ENCODE measurements at places on chromosomes 7 and 10. TPM values are rescaled to one million over a fixed set of nuclear protein-coding genes. Genes with fewer than 3 reads are reported as not detected.

CDK6 gene
- 168 TPM for total RNA-seq

GRCh38 chr7:52447581-52448180 lies 587.8 kb upstream of the POM121L12 start:
- DNase-seq: no peak

GRCh38 chr7:146709451-146710027 lies 592.9 kb downstream of the CNTNAP2 start:
- DNase-seq: no peak

DNA sequence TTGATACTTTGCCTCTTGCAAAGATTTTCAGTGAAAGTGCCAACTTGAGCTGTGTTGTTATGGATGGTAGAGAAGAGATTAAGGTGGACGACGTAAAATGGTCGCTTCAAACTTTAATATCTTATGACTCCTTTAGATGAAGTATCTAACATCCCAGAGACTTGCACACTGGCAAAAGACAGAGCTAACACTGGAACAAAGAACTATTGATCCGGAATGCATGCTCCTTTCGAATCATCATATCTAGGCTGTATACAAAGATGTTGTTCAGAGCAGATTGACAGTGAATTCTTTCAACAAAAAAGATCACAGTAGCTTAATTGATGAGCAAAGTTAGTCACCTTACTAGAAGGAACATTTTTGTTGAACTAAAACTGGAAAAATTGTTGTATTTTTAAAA lies 592.7 kb downstream of the NXPH1 start:
- DNase-seq: no peak

DNA sequence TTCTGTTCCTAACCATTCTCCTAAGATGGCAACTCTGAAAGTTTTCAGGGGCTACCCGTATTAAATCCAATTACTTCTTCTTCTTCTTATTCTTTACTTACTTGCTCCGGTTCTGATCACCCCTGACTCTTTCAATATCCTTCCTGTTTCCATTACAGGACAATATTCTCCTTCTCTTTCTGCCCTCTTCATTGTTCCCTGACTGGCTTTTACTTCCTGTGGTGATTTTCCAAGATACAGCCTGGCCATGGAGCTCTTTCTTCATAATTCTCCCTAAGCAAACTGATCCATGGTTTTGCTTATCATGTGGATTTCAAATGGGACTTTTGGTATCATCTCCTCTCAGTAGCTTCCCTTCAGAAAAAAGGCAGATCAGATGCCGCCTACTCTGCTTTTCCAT lies 35.4 kb downstream of the CCDC186 start:
- DNase-seq: no peak

HOXA11 gene
- total RNA-seq: not detected

DNA sequence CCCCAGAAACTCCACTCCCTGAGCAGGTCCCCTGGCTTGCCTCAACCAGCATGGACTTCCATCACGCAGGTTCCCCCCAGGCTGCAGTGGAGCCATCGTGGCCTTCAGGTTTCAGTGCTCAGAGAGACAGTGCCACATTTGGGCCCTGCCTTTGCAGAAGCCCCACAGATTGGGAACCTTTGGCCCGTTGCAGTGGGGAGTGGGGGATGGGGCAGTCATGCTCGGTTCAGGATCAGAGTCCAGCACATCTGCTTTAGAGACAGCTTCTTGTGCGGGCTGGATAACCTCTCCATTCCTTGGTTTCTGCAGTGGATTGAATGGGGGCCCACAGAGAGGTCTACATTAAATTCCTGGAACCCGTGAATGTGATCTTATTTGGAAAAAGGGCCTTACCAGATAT lies 183.9 kb downstream of the EBF3 start:
- peak; percentile 47 for DNase-seq

- no peak for DNase-seq
Measured at GRCh38 chr7:90560730-90561129, 35.4 kb upstream of the CDK14 start.

WDR11 gene
- 58.4 TPM for total RNA-seq

PLCE1 gene
- total RNA-seq: 20.3 TPM

- no peak for DNase-seq
Measured at GRCh38 chr7:50558294-50559053, 6.7 kb downstream of the DDC start.

GRCh38 chr10:43233601-43234430 lies 33.0 kb downstream of the RASGEF1A start:
- no peak for DNase-seq

DNA sequence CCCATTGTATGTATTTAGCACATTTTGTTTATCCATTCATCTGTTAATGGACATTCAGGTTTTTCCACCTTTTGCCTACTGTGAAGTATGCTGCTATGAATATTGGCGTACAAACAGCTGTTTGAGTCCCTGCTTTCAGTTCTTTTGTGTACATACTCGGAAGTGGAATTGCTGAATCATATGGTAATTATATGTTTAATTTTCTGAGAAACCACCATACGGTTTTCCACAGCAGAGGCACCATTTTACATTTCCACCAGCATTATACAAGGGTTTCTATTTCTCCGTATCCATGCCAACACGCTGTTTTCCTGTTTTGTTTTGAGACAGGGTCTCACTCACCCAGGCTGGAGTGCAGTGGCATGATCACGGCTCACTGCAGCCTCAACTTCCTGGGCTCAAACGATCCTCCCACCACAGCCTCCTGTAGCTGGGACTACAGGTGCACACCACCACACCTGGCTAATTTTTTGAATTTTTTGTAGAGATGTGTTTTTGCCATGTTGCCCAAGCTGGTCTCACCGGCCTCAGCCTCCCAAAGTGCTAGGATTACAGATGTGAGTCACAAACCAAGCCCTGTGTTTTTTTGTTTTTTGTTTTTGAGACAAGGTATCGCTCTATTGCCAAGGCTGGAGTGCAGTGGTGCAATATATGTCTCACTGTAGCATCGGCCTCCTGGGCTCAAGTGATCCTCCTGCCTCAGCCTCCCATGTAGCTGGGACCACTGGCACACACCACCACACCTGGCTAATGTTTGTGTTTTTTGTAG lies 22.1 kb upstream of the FBXW4 start:
- DNase-seq: peak; percentile 32

Data from tongue (tissue), 3 donors.